ENCODE measurements at places on chromosomes 6 and 20.

GRCh38 chr6:36547646-36548400, 544 bp upstream of the STK38 start:
- no peak for DNase-seq

DNA sequence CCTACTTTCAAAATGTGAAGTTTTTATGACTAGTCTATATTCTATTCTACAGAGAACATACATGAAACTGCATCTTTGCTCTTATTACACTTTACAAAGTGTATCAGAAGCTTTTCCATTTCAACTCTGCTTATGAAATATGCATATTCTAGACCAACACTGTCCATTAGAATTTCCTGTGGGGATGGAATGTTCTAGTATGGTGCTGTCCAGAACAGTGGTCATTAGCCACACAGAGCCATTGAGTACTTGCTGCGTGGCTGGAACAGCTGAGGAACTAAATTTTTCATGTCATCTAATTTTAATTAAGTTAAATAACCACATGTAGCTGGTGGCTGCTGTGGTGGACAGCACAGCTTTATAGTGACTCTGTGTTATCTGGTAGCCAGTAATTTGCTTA, 105.9 kb upstream of the PDE10A start:
- no peak for DNase-seq

- DNase-seq: no peak
These were observed 9.7 kb downstream of the FUCA2 start for GRCh38 chr6:143501851-143502250.

DNA sequence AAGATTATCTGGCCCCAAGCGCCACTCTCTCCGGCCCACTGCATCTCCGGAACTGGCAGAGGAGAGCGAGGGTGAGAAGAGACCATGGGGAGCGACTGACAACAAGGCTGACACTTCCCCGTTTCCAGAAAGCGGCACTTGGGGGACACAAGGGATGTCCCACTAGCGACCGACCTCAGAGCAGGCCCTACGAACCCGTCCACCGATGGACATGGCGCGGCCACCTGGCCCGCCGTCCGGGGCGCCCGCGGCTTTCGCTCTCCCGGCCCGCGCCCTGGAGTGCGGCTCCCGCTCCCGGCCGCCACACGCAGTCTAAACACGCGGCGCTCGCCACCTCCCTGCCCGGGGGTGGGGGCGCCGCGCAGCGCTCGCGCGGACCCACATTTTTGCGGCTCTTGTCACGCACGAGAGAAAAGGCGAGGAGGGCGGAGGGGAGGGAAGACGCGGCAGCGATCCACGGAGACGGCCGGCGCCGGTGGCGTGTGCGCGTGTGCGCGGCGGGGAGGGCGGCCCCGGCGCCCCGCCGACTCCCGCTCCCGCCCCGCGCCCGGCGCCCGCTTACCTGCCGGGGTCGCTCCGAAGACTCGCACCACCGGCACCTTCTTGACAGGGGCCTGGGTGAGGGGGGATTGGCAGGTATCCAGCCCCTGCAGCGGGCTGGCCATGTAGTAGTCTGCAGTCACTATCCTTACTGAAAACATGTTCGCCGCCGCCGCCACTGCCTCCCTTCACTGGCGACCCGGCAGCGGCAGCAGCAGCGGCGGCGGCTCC, 645 bp downstream of the REV3L start:
- DNase-seq: peak; percentile 22

GRCh38 chr6:38337819-38338465, 301.8 kb downstream of the BTBD9 start:
- no peak for DNase-seq

DNA sequence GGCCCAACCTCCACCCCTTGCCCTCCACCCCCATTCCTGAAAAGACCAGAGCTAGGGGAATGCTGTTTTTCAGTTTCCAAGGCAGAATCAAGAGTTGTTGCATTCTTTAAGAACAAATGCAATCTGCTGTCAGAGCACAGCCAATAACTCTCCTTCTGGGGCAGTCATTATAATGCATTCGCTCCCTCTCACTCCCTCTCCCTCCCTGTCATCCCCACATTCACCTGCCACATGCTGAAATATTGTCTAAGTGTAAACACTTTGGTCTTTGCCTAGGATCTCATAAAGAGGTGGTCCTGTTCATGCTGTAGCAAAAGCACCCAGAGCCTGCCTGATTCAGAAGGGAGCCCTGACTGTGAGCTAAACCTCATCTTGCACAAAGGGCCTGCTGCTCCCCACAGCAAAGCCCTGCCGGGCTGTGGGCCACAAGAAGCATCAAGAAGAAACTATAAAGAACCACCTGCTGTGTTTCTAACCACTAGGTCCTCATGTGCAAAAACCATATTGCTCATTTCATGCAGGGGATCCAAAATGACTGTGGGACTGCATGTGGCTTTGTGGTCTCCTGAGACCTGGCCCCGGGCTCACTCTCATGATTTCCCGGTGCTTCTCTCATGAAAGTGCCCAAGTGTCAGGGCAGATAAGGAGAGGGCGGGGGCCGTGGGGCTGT, 85.6 kb downstream of the GPR6 start:
- no peak for DNase-seq

DNA sequence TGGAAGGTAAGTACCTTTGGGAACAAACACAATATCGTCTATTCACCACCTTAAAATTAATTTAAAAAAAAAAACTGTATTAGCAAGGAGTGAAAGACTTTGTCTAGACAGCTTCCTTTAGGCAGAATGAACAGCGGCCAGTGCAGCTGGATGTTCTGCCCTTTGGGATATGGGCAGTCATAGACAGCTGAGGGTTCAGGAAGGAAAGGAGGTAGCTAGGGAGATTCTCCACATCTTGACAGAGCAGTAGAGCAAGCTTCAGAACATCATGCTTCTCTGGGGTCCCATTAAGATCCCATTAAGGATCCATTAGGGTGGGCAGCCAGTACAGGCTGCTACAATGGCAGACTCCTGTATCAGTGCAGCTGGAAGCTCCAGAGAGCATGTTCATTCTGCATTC, 46.5 kb upstream of the PLCB4 start:
- no peak for DNase-seq

GRCh38 chr20:10217721-10218410, 764 bp upstream of the SNAP25 start:
- peak; percentile 32 for DNase-seq

DNA sequence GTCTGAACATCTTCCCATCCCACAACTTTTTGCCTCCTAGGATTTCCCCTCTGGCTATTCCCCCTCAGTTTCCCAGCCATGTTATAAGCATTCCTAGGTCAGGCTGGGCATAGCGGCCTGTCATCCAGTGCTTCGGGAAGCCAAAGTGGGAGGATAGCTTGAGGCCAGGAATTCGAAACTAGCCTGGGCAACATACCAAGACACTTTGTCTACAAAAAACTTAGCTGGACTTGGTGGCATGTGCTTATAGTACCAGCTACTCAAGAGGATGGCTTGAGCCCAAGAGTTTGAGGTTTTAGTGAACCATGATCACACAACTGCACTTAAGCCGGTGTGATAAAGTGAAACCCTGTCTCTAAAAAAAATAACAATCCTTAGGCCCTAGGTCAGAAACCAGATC, 447.4 kb downstream of the KIF16B start:
- no peak for DNase-seq

DNA sequence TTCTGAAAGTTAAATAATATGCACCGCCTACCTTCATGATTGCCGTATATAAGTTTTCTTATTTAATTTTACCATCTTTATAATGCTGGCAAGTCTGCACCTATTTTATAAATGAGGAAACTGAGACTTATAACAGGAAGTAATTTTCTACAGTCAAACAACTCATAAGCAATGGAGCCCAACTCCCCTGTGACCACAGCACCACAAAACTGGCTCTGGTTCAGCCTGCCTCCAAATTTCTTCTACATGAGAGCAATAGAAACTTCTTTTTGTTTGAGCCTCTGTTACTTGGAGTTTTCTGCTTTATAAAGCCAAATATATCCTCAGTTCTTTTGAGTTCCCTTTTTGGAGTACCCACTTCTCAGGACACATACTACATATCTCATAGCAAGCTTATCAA, 131.1 kb upstream of the HSF2 start:
- DNase-seq: no peak

GRCh38 chr20:5222919-5223634, 93.7 kb downstream of the PROKR2 start:
- peak; percentile 22 for DNase-seq

DNA sequence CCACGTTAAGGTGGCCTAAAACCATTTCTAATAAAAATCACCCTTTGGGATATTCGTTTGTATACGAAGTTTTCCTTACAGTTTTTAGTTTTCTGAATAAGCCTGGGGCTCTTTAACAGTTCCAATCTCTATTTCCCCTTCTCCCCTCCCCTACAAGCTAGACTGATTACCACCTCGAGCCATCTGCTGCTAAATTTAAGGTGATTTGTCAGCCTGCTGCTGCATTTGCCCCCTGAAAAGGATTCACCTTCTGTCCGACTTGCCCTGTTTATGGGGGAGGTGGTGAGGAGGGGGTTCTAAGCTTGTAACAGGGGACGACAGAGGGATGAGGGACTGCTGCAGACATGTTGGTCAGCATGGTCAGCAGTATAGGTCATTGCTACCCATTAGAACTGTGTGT, 146.3 kb downstream of the JARID2 start:
- DNase-seq: no peak

DNA sequence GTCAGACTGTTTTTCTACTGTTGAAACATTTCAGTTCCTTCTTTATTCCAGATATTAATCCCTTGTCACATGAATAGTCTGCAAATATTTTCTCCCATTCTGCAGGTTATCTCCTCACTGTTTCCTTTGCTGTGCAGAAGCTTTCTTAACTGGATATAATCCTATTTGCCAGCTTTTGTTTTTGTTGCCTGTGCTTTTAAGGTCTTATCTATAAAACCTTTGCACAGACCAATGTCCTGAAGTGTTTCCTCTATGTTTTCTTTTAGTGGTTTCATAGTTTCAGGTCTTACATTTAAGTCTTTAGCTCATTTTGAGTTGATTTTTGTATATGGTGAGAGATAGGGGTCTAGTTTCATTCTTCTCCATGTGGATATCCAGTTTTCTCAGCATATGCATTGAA, 19.2 kb downstream of the NCOA6 start:
- no peak for DNase-seq

DNA sequence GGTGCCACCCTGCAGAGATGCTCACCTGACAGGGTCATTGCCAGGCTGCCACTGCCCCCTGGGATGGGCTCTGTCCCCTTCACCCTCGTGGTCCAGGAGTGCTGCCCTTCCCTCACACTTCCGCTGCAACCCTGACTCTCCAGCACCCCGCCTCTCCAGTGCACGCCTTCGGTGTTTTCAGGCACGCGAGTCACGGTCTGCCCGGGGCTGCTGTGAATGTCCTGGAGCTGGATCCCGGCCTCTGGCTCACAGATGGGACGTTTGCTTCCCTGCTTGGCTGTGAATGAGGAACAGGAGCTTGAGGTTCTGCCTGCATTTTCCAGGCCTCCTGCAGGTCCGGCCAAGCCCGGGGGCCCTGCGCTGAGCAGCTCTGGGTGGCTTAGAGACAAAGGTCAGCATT, 343.4 kb downstream of the SMOC2 start:
- no peak for DNase-seq

GRCh38 chr20:4613718-4614620, 107.7 kb upstream of the PRND start:
- no peak for DNase-seq

GRCh38 chr6:167020206-167020605, 21.0 kb downstream of the CEP43 start:
- DNase-seq: no peak

GRCh38 chr6:21537637-21538036, 55.9 kb upstream of the SOX4 start:
- no peak for DNase-seq

GRCh38 chr6:150056156-150056555, 12.8 kb downstream of the ULBP3 start:
- DNase-seq: no peak

DNA sequence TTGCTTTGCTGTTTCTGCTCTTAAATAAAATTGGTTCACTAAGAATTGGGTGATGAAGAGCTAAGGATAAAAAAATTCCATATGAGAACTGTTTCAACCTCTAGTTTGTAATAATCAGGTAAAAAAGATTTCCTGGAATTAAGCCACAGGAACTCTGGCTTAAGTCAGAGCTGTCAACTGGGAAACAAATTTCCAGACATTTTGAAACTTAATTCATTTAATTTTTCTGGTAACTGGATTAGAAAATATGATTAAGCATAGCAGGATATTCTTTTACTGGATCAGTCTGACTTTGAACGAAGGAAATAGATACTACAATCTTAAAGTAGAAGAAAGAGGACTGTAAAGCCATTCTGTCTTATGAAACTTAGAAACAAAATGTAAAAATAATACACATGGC, 1.3 kb upstream of the VIP start:
- DNase-seq: no peak

GRCh38 chr6:134094441-134094840, 42.0 kb upstream of the SLC2A12 start:
- no peak for DNase-seq

- peak; percentile 79 for DNase-seq
These were observed 12.0 kb downstream of the SLC12A5 start for GRCh38 chr20:46040902-46041535.

GRCh38 chr6:92147246-92147645, 1272.1 kb downstream of the EPHA7 start:
- no peak for DNase-seq

DNA sequence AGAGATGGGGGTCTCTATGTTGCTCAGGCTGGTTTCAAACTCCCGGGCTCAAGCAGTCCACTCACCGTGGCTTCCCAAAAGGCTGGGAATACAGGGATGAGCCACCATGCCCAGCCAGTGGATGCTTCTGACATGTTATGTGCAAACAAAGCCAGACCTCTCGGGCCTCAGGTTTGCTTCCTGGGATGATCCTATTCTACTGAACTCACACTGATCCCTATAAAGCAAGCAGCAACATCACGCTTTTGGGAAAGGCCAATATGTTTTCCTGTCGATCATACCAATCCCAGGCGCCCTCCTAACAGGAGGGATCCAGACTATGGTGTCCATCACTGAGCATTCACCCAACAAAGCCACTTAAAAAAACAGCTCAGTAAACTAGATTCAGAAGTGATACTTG, 60.2 kb downstream of the CSE1L start:
- DNase-seq: no peak

DNA sequence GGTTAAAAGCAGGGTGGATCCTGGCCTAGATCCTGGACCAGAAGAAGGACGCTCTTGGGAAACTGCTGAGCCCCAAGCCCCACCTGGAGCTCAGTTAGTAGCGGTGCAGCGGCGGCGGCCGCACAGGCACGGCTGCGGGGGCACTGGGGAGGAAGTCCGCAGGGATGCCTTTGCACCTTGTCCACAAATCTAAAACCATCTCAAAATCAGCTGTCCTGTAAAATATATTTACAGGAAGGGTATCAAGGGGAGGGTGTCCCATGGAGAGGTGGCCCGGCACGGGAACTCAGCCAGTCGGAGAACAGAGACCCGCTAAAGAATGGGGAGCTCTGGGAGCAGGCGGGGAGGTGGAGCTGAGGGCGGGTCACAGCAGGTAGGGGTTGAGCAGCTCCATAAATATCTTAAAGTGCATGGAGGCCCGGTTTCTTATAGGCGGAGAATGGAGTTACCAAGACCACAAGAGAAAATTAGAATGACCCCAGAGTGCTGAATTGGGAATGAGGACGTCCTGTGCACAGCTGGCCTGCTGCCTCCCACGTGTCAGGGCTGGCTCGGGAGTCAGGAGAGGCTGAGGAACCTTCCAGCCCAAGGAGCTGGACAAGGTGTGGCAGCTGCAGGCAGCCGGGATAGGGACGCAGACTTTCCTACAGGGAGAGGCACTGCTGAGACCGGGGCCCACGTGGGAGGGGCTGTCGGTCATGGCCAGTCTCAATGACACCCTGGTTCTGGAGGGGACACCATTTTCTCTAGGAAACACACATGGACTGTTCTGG, 8.0 kb downstream of the MTG2 start:
- DNase-seq: no peak

Measured in progenitor cell of endocrine pancreas (in vitro differentiated cells).